Stimulated activated CD8-positive, alpha-beta memory T cell treated with anti-CD3 and anti-CD28 coated beads, Interleukin-15, amount 100 ng/mL, for 48 hours (primary cell): ENCODE measurements at places on chromosomes 12 and 14.
A peak's percentile ranks its signal among the peaks of the same experiment; 100 is the strongest.

GRCh38 chr12:56338308-56339157, at the start of gene IL23A:
Gene IL23A, plus strand, starts transcription at chr12:56338884. Its CDS starts 161 bp downstream, at chr12:56339045.
- peak; percentile 84 for DNase-seq

DNA sequence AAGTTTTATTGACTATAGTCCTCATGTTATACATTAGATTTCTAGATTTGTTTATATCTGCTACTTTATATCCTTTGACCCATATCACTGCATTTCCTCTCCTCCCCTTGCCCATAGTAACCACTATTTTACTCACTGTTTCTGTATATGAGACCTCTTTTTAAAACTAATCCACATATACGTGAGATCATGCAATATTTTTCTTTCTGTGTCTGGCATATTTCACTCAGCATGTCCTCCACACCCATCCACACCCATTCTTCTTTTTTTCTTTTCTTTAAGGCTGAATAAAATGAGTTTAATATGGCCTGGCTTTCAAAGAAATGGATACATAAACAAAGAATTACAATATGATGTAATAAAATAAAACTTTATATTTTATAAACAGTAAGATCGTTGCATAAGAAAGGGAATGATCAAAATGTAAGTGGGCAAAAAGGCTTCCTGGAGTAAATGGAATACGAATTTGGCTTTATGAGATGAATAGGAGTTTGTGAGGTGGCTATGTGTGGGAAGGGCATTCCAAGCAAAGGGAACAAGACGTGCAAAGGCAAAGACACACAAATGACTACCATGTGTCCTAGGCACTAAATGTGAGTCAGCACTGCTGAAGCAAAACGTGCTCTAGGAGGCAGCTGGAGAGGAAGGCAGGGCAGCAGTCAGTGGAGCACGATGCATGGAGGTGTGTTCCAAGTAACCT, 53.2 kb upstream of the HIF1A start:
- DNase-seq = no peak

DNA sequence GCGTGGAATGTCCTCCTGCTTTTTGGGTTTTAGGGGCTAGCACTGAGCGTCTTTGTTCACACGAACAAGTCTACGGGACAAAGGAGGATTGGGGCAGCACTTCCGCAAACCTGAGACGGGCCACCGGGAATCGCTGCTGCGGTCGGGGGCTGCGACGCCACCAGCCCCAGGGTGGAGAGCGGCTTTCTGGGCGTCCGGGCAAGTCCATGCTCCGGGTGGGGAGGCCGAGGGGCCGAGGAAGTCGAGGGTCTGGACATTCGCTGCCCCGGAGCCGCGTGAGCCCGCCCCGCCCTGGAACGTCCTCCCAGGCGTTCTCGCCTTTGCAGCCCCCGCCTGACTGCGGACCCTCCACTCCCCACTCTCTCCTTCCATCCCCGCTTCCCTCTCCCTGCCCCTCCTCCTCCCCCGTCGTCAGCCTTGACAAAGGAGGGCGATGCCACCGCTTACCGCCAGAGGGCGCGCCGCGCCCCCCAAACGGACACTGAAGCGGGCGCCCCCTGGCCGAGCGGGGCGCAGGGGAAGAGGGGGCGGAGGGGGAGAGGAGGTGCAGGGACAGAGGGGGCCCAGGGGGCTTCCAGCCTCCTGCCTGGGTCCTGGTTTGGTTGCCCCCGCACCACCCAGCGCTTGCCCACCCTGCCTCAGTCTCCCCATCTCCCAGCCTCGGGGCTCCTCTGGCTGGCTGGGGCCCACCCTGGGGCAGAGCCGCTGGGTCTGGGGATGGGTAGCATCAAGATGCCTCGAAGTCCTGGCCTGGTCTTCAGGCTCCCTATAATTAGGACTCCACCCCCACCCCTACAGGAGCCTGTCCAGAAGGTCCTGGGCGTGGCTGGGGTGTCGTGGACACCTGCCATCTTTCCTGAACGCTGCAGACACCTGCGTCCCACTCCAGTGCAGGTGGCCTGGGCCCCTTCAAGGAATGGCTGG, 39.1 kb upstream of the INF2 start:
- peak; percentile 45 for DNase-seq

- DNase-seq = no peak
Measured at GRCh38 chr14:30874120-30874998, at the start of gene COCH. Gene COCH, plus strand, starts transcription at chr14:30874559. Its CDS starts 380 bp downstream, at chr14:30874939.

GRCh38 chr14:80135305-80136088, 75.8 kb downstream of the DIO2 start:
- no peak for DNase-seq

DNA sequence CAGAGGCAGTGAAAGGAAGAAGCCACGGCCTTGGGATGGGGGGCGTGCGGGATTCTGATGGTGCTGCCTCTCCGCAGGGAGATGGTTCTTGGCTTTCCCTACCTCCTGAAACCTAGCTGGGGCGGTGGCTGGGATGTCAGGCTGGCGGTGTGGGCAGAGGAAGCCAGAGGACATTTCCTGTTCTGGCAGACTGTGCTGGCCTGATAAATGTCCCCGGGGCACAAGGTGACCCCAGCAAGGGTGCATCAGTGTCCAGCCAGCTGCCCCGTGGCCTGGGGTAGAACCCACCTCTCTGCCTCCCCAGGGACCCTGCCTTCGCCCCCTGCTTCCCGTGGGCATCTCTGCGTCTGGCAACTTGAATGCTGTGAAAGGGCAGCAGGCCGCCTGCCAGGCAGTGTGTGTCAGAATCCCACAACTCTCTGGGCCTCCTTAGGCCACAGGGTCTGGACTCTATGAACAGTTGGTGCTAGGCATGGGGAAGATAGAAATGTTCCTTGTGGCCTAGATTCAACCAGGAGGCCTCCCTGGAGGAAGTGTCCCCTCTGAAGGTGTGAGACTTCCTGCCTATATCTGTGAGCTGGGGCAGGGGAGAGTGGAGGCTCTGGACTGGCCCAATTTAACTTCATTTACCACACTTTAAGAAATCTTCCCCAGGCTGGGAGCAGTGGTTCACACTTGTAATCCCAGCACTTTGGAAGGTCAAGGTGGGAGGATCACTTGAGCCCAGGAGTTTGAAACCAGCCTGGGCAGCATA, 4.9 kb downstream of the SH2B3 start:
- DNase-seq = no peak

DNA sequence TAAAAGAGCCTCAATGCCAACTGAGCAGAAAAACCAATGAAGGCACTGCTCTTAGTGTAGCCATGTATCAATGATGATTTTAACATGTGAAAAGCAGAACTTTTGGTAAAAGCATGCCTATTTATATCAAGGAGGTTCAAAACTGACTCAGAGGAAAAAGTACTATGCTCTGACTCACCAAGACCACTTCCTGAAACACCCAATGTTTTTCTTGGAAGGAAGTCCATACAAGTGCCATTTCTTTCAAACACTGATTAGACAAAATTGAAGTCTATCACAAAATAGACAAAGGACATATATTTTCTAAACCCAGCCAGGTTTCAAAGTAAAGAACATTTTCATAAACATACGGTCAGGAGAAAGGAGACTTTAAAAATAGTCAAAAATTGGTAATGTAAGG, 88.6 kb downstream of the EPS8 start:
- DNase-seq = no peak

DNA sequence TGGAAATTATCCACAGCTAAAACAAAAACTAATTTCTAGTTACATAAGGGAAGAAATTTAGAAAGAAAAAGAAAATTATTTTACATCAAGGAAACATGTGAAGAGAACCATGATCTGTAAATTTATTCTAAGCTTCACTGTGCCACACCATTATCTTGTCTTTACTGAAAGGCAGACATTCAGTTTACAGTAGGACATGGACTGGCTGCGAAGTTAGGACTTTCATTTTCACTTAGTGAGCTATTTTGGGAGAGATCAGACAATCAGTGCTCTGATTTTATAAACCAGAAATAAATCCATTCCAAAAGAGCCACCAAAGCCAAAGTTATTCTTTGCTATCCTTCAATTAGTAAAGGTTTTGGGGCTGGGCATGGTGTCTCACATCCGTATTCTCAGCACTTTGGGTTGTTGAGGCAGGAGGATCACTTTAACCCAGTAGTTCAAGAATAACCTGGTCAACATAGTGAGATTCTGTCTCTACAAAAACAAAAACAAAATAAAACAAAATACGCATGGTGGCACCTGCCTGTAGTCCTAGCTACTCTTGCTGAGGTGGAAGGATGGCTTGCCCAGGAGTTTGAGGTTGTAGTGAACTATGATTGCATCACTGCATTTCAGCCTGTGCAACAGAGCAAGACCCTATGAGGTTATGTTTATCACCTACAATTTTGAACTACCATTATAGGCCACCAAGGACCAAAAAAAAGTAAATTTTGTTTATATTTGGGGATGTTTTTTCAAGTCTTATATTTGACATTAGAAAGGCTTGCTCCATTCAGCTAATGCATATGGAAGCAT, 1084.8 kb upstream of the ATXN7L3B start:
- DNase-seq = no peak

DNA sequence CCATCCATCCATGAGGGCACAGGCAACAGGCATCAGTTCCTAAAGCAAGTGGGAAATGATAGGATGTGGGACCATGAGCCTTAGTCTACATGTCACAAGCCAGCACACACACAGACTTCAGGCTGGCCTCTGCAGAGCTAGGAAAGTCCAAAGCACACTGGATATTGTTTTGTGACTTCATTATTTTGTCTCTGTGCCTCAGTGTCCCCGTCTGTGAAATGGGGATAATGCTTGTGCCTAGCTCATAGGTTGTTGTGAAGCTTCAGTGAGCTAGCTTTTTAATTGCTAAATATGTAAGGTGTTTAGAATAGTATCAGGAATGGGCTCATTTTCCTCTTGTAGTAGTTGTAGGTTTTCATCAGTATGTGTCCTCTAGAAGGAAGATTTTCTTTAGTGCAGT, 27.0 kb upstream of the PLEK2 start:
- no peak for DNase-seq

- no peak for DNase-seq
Measured at GRCh38 chr12:66132408-66132807, 1.9 kb upstream of the LLPH start.

- peak; percentile 19 for DNase-seq
Measured at GRCh38 chr14:21825149-21825743, 151.6 kb upstream of the OR4E1 start.

GRCh38 chr14:105180592-105181548, at the start of gene NUDT14:
Gene NUDT14, minus strand, starts transcription at chr14:105181312. Its CDS starts 103 bp downstream, at chr14:105181209.
- DNase-seq = peak; percentile 65

DNA sequence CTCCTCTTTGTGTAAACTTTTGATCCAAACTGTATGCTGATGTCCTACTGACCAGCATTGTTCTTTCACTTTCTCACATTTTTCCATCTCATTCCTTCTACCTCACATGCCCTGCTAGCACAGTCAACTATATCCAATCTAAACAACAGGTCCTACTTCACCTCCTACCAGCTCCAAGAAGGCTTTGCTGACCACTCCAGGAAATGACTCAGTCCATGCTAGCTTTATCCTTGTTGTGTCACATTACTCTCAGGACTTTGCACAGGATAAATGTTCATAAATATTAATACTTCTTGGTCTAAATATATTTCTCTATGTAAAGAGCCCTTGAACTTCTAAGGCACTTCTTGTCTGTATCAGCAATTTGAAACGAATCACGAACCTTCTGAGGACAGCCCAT, 64.9 kb upstream of the PCED1B start:
- no peak for DNase-seq

DNA sequence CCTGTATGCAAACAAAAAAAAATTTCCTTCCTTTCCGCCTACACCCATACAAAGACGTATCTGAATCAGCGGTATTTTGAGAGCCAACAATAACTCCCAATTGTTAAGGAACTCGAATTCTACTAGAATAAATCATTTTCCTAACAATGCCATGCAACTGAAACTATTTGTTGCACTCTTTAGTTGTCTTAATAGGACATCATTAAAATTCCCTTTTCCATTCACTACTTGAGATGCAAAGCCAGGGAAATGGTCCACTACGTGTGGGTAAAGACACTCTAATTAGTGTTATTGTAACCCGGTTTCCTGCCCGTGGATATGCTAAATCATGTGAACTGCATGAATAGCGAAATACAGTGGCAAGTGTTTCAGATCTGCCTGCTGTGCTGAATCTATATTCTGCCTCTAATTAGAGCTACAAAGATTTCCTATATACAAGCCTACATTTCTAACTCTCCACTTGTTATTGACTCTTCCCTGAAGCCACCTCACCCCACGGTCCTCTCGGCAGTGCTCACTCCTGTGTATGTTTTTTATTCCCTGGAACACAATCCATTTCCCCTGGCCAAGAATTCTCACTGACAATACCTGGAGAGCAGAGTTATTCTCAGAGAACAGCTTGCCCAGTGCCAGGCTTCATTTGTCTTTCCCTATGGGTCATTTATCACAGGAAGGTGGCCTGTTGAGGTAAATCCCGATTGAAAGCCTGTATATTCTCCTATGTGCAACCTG, 168.3 kb downstream of the PAWR start:
- no peak for DNase-seq

GRCh38 chr12:6535960-6536847, 1.9 kb downstream of the GAPDH start:
- no peak for DNase-seq

- DNase-seq = no peak
Measured at GRCh38 chr12:75585330-75585729, 73.9 kb upstream of the KRR1 start.

GRCh38 chr12:127664901-127665300, 602.1 kb upstream of the TMEM132C start:
- no peak for DNase-seq

GRCh38 chr14:77122526-77123125, 19.0 kb downstream of the ZDHHC22 start:
- DNase-seq = no peak

DNA sequence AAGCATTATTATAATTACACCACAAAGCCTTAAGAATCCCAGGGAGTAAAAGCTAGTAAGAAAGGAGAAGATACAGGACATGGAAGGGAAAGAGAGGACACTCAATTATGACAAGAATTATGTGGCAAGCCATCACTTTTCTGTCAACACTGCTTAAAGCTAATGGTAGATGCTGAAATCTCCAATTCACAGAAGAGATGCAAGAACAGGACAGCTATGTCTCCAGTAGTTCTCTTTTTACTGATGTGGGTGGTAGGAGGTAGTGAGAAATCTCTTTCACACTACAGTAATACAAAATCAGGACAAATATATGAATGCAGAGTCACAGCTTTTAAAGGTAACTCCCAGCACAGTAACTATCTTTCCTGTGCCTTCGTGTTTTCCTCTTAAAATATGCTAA, 29.2 kb downstream of the CHD8 start:
- no peak for DNase-seq

DNA sequence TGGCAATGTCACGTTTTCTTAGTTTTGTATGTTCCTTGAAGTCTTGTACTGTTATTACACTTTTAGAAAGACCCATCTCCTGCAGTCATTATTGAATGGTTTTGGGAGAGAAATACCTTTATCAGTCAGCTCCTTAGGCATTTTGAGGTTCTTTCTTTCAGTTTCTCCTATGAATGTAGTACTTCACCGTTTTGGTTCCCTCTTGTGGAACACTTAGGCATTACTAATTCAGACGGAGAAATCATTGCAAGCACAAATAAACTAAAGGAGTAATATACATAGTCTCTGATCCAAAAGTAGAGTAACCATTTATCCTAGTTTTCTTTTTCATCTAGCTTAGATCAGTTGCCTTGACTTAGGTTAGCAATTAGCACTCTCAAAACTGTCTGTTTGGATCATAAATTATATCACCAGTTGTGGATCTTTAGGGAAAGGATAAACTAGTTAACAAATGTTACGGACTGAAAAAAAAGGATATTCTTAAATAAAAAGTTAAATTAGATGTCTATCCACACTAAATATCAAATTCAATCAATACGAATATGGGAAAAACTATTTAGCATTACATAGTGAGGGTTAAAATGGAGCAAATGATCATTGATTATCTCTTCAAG, 1538.3 kb upstream of the SEL1L start:
- no peak for DNase-seq
